ENCODE measurements at places on chromosomes 5 and 9.

DNA sequence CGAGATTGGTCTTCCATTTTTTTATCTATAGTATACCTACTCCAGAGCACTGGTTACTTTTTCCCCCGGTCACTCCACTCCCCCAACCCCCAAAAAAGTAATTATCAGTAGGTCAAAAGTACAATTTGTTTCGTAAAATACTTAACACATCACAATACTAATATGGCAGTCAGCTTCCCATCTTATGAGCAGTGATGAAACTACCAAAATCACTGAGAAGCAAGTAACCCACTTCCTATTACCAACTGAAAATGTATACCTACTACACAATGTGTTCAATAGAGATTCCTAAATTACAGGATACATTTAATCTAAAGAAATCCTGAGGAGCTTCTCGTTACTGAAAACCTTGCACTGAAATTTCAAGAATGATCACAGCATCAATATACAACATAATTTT, 1.9 kb downstream of the CERT1 start:
- DNase-seq = no peak

DNA sequence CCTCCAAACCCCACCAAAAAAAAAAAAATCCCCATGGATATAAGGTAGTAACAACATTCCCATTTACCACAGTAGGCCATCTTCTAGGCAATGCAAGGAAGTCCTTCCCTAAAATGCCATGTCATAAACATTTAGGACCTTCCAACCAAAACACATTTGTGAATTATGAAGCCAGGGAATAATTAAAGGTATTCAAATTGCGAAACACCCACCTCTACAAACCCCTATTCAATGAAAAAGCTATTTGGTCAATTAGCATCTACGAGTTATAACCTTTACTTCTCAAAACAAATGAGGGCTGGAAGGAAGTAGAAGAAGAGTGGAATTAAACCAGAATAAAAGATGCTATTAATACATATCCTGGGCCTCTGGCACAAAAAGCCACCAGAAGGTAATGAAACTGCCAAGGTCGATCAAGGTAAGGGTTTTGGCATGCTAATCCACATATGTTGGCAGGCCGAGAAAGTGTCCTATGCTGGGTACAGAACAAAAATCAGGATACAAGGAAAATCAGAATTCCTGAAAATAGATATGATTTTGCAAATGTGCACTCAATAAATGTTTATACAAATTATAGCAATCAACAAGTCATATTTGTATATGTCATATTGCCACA, 47.7 kb downstream of the MTMR12 start:
- DNase-seq = no peak

- no peak for DNase-seq
These were observed 208.3 kb upstream of the DAB2 start for GRCh38 chr5:39633057-39633456.

- DNase-seq = no peak
These were observed 1071.9 kb upstream of the ARRDC3 start for GRCh38 chr5:92455011-92455410.

- no peak for DNase-seq
These were observed 60.9 kb downstream of the ICE1 start for GRCh38 chr5:5483350-5483749.

GRCh38 chr9:79256691-79257213, 315.0 kb upstream of the TLE4 start:
- no peak for DNase-seq

DNA sequence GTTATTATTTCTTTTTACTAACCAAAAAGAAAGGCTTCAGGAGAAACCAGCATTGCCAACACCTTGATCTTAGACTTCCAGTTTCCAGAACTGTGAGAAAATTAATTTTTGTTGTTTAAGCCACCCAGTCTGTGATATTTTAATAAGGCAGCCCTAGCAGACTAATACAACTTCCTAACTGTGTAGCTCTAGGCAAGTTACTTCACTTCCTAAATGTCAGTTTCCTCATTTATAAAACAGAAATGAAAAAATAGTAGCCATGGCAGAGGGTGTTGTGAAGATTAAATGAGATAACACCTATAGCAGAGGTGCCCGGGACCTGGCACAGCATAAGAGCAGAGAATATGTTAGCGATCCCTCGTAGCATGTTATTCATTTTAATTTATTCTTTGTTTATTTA, 66.6 kb upstream of the HAND1 start:
- DNase-seq = no peak
